ENCODE measurements at places on chromosomes 2 and 18. TPM values are rescaled to one million over a fixed set of nuclear protein-coding genes. Genes with fewer than 3 reads are reported as not detected.

C2orf80 gene
- not detected for total RNA-seq

UBXN2A gene
- 17.2 TPM for total RNA-seq

DNA sequence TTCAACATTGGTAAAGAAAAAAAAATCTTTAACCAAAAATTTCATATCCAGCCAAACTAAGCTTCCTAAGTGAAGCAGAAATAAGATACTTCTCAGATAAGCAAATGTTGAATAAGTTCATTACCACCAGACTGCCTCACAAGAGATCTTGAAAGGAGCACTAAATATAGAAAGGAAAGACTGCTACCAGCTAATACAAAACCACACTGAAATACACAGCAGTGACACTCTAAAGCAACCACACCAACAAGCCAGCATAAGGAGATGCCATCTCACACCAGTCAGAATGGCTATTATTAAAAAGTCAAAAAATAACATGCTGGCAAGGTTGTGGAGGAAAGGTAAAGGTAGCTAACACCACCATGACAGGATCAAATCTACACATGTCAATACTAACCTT is 74.0 kb upstream of the LHCGR start:
- no peak for DNase-seq

DNA sequence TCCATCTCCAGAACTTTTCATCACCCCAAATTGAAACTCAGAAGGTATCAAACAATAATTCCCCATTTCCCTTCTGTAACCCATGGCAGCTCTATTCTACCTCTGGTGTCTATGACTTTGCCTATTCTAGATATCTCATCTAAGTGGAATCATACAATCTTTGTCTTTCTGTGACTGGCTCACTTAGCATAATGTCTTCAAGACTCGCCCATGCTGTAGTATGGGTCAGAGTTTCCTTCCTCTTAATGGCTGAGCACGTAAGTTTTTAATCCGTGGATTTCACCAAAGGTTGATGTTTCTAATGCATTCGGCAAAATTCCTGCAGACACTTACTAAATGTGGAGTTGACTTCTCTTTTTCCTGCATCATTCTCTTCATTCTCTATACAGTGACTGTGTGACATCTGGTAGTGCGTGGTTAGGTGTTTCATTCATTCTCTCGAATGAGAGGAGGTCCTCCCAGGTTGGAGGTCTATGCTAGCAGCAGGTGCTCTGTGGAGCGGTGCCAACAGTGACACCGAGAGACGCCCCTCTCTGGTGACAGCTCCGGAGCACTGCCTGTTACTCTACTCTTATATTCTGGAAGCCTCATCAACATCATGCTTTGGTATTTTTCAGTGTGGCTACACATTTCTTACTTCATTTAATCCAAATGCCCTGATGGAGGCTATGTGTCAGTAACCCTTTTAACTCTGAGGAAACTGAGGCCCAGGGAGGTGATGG is 50.1 kb downstream of the ATOH8 start:
- DNase-seq = no peak

DHRS9 gene
- total RNA-seq = not detected

TEX261 gene
- 46.9 TPM for total RNA-seq

GRCh38 chr2:169050476-169051240 is 18.7 kb upstream of the DHRS9 start:
- peak; percentile 9 for DNase-seq

Measured in GM23248 (cell line).